Stimulated activated naive CD8-positive, alpha-beta T cell treated with anti-CD3 and anti-CD28 coated beads, Interleukin-15, Interleukin-2, amounts not matched to agents 100 U/mL and 50 U/mL, for 24 hours (primary cell): ENCODE measurements at places on chromosomes 4 and X.

DNA sequence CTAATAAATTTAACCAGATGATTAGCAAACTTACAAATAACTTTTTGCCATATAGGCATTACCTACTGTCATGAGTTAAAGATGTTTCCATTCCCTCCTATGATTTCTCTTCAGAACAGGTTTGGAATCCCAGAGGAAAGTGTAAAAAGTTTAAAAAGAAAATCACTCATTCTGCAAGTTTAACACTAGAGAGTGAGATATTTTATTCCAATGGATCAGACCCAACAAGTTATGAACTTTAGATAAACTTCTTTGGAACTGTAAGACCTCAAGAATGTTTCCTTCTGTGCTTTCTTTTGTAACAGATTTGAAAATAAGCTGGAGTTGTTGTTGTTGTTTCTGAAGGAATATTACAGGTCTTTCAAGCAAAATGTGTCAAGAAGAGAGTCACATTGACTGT, 51.6 kb downstream of the PPP3CA start:
- DNase-seq: no peak

GRCh38 chr4:39855909-39856512, 121.7 kb downstream of the PDS5A start:
- DNase-seq: no peak

GRCh38 chrX:66489339-66489738, 149.5 kb downstream of the EDA2R start:
- no peak for DNase-seq

DNA sequence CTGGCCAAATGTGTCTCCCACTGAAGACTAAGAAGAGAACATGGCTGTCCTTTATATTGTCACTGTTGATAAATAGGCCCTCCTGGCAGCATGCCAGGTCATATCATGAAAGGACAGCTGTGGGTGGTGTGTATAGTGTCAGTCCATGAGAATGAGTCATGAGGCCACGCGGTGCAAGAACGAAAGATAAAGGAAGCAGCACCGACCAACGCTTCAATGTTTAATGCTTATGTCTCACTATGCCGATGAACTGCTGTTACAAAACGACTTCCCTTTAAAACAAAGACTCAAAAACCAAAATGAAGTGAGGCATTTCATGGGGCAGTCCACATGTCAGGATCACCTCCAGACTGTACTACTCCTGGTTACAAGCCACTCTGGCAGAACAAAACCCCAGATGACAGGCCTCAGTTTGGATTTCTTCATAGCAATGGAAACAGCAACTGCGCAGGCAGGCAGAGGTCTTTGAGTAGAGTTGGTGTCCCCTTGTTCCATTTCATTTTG, 5.2 kb upstream of the TCEANC start:
- DNase-seq: peak; percentile 51

DNA sequence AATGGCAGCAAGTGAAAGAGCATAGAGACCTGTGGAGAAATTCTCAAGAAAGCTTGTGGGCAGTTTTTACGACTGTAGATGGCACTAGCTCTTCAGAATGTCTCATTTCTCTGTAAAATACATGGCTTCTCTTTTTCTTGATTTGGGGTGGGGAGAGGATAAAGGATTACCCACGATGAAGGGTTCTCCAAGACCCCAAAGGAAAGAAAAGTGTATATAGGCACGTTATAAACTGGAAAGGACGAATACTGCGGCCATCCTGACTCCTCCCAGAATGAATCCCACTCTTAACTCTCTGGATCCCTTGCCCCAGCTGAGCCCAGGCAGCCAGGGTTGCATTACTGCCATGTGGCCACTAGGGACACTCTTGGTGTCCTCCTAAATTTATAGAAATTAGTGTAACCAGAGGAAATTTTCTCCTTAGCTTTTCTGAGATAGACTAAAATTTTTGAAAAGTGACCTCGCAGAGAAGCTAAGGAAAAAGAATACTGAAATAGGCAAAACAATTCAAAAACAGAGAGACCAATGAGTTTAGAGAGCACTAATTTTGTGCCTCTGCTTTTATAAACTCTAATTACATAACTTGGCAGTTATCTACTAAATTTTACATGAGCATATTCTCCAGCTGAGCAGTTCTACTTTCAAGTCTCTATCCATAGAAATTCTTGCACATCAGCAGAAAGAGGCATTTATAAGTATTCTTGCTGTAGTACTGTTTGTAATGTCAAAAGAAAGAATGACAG, 37.8 kb upstream of the PCDH19 start:
- peak; percentile 11 for DNase-seq

- no peak for DNase-seq
These were observed 12.8 kb downstream of the SUPT20HL2 start for GRCh38 chrX:24301060-24301459.
